CD4-positive, alpha-beta T cell treated with Interleukin-15 for 1 hour (primary cell): ENCODE measurements at places on chromosomes 16 and 17.

DNA sequence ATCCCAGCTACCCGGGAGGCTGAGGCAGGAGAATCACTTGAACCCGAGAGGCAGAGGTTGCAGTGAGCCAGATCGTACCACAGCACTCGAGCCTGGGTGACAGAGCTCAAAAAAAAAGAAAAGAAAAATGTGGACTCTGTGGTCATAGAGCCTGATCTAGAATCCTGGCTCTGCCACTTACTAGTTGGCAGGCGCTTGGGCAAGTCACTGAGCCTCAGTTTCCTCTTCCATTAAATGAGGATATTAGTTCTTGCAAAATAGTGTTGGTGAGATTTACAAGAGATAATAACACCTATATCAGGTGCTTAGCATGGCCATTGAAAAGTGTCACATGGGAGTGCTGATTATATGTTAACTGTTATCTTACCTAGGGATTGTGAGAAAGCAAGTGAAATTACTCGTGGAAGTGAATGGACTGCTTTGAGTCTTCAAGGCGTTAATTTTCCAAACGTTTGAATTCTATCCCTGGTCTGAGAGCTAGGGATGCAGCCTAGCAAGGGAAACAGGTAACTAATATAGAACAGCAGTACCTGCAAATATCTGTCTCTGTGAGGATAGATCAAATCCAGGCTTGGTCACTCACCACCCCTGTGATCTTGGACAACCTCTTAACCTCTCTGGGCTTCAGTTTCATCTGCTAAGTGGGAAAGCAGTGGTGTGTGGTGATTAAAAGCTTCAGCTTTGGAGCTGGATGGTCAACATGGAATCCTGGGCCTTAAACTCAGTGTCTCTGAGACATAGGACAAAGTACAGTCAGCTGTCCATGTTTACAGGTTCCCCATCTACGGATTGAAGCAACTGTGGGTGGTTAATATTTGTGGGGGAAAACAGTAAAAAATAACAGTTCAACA, 953 bp upstream of the NSMCE1 start:
- no peak for DNase-seq

GRCh38 chr17:35372846-35373533, 431 bp downstream of the SLFN11 start:
- peak; percentile 34 for DNase-seq

DNA sequence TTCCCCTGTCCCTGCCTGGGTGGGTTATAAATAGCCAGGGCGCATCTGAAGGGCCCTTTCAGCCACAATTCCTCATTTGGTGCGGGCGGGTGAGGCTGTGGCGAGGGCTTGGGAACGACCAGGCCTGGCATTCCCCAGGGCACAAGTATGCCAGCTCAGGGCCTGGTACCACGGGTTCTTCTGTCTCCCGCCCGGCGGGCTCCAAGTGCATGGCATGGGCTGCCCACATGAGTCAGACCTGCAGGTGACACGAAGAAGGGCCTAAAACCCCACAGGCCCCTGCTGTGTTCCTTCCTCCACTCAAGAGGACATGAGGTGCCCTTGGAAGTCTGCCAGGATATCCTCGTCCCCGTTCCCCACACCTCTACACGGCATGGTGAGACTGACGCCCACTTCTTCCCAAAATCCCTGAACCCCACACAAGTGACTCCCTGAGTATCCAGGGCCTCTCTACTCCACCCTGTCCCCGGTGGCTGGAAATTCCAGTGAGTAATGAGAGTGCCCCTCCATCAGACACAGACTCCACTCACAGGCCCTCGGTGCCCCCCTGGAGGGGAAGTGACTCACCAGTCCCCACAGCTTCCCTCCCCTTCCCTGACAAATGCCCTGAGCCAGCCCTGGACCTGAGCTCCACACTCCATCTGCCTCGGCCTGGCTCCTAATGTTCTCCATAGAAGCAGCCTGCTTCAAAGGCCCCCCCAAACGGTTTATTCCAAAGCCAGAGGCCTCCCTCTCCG, 68.8 kb downstream of the ABR start:
- peak; percentile 80 for DNase-seq

DNA sequence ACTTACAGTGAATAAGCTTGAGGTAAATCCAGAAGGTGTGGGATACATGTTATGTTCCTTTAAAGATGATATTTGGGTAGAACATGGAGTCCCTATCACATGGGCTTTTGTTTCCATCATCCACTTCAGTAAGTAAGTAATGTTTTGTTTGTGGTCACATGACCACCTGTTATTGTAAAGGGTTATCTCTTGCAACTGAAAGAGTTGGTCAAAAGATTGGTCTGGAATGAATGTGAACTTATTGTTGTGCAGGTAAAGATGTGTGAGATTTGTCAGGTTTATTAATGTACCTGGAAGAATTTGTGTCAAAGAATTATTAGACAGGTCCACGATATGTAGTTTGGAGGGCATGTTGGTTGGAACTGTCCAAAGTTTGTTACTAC, 1.6 kb downstream of the OMG start:
- no peak for DNase-seq

DNA sequence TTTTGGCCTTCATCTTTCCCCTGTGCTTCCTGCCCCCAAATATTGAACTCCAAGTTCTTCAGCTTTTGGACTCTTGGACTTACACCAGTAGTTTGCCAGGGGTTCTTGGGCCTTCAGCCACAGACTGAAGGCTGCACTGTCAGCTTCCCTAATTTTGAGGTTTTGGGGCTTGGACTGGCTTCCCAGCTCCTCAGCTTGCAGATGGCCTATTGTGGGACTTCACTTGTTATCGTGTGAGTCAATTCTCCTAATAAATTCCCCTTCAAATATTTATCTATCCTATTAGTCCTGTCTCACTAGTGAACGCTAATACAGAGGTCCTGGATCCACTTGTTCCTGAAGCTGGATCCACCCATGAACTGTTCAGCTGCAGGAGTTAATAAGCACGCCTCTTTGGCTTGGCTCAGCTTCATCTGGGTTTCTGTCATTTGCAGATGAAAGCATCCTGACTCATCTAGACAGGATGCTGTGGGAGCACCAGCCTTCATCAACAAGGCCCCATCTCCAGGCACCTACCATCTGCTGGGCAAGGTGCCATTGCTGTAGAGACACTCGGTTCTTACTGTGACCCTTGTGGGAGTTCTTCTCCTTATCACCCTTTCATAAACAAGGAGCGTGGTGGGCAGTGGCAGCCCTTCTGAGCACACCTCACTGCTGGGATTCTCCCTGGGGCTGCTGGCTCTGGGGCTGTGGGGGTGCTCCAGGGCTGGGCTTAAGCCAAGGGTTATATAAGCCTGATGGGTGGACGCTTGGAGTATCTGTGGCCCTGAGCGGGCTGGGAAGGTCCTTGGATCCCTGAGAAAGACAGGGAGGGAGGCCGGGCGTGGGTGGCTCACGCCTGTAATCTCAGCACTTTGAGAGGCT, 23.1 kb downstream of the LAT start:
- DNase-seq, result peak; percentile 67

GRCh38 chr17:80980397-80981061, 11.1 kb upstream of the CHMP6 start:
- DNase-seq, result no peak

DNA sequence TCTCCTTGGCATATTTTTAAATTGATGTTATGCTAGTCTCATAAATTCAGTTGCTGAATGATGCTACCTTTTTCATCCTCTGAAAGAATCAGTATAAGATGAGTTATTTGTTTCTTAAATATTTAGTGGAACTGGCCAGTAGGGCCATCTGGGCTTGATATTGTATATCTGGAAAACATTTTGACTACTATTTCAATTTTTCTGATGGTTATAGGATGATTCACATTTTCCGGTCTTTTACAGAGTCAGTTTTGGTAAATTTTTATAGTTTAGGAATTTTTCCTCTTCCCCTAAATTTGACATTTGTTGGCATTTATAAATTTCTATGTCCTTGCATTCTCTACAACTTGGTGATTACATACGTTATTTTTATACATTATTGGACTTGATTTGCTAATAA, 296.3 kb upstream of the AXIN2 start:
- DNase-seq, result no peak

DNA sequence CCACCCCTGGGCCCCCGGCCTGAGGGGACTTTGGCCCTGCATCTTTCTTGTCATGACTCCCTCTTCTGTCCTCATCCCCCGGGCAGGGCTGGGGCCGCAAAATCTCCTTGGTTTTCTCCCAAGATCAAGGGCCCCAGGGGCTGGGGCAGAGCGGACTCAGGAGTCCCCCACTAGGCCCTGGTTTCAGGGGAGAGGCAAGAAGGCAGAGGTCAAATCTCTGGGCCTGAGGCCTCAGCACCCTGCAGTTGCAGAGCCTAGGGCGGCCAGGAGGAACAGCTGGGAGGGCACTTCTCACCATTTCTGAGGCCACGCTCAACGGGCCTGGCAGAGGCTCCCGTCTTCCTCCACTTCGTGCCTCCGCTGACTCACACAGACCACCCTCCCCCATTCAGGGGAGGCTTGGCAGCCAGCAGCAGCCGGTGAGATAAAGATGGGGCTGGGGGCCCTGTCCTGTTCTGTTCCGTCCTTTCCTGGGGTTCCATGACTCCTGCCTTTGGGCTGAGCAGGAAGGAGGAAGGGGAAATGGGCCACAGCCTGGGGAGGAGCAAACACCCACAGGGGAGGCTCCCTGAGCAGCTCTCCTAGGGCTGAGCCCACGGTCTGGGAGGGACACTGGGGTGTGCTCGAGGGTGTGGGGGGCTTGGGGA, 12.4 kb downstream of the ZSCAN10 start:
- no peak for DNase-seq
